ENCODE measurements at places on chromosomes 3 and 15. TPM values are rescaled to one million over a fixed set of nuclear protein-coding genes. Genes with fewer than 3 reads are reported as not detected.

The FBXW12 gene
- 0.08 TPM for polyA plus RNA-seq

The SMCO1 gene
- not detected for polyA plus RNA-seq

The XCR1 gene
- polyA plus RNA-seq = 0.34 TPM

The TASOR gene
- polyA plus RNA-seq = 14.2 TPM

The CLSTN2 gene
- 0.20 TPM for polyA plus RNA-seq

Measured in esophagus (tissue), 2 donors.